Activated CD4-positive, alpha-beta T cell treated with anti-CD3 and anti-CD28 coated beads for 24 hours (primary cell): ENCODE measurements at places on chromosomes 5 and 9.
A peak's percentile ranks its signal among the peaks of the same experiment; 100 is the strongest.

DNA sequence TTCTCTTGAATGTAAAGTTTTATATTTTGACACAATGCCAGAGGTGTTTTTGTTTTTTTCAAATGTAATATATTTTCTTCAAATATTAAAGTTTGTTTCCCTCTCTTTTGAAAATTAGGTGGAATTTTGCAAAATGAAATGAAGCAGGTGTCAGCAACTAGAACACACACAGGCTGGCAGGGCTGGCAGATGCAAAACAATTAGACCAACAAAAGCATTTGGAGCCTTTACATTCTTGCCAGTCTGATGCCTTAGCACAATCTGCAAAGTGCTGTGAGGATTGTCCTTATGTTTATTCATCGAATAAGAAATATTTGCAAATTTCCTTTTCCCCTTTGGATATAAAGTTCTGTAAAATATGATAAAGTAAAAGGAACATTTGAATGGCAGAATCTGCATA lies 1063.9 kb downstream of the CDH9 start:
- DNase-seq, result no peak

DNA sequence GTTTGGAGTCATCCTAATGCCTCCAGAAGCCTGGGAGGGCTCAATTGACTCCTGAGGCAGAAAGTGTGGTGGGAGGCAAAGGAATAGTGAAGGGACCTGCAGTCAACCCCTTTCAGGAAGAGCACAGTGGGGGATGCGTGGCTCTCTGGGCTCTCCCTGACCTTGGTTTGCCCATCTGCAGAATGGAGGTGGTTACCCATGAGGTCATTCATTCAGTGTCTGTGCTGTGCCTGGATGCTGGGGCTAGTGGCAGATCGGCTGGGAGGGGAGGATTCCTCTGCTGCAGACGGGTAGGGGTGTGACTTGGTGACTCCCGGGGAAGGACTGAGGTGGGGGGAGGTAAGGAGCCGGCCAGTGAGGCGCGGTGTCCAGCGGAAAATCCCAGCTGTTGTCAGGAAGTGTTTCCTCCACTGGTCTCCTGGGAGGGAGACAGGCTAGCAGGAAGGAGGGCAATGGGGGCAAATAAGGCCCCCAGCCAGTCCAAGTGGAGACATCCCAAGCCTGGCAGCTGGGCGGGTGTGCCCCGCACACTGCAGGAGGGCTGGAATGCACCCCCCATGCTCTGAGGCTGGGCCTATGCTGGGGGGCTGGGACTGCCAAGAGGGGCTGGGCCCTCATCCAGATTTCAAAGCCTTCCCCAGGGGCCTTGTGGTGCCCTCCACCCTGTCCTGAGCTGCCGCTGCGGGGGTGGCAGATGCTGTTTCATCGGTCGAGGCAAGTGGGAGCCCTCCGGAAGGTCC lies 10.9 kb downstream of the CXXC5 start:
- no peak for DNase-seq

DNA sequence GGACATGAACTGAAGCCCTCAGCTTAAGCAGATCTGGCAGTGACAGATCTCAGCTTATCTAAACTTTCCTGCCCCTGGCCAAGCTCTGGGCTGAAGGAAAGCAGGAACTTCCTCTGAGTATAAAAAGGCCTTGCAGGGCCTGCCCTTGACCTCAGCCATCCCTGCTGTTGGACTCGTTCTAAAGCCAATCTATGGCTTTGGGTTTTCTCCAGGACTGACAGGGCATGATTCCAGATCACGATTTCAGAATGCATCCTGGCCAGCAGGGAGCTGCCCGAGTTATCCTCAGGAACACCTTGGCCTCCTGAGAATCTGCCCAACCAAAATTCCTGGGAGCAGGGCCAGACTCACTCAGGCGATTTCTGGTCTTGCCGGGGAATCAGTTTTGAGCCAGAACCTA lies 502.7 kb downstream of the TLE4 start:
- DNase-seq, result no peak

DNA sequence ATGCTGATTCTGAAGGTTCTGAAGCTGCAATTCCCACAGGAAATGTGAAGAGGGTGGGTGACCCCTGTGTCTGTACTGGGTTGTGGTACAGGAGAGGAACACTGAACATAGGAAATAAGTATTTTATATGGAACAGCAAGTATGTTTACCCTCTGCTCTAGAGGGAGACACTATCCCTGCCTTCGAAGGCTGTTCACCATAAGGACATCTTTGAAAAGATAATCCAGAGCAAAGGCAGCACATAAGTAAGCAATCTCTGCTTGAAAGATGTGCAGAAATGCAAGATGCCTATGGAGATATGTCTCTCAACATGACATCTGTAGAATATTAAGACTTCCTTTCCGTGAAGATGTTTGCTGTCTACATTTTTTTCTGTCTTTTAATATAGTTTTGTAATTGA lies 184.4 kb upstream of the EFNA5 start:
- no peak for DNase-seq

GRCh38 chr5:177553671-177554429 lies 513 bp downstream of the FAM193B start:
- peak; percentile 22 for DNase-seq

- DNase-seq, result no peak
Measured at GRCh38 chr9:130459941-130460669, 15.3 kb downstream of the ASS1 start.

GRCh38 chr5:105501315-105501714 lies 1938.7 kb upstream of the NUDT12 start:
- no peak for DNase-seq

GRCh38 chr9:92664394-92665152 lies 5.4 kb downstream of the IPPK start:
- no peak for DNase-seq

- DNase-seq, result no peak
Measured at GRCh38 chr9:672851-673250, 168.6 kb upstream of the DMRT1 start.

DNA sequence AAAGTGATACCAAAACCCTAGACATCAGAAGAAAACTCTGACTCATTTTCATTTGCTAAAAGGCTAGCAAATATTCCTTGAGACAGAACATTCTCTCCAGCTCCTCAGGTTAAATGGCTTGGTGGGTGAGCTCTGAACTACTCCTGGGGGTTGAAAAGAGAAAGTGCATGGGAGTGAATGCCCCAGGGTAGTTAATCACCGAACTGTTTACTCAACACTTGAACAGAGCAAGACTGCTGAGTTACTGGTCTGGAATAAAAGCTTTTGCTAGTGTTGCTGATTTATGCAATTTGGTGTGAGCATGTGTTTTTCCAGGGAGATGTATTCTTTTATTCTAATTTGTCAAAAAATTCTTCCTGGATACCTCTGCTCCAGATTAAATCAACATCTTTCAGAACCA lies 88.3 kb upstream of the PRDM9 start:
- DNase-seq, result no peak

GRCh38 chr9:93635186-93636107 lies 59.1 kb downstream of the PHF2 start:
- DNase-seq, result no peak

GRCh38 chr9:136629879-136630661 lies 32.6 kb upstream of the EGFL7 start:
- peak; percentile 33 for DNase-seq

- no peak for DNase-seq
Measured at GRCh38 chr5:43110606-43111170, 10.0 kb upstream of the ZNF131 start.

- peak; percentile 72 for DNase-seq
Measured at GRCh38 chr9:112348257-112349007, 15.0 kb upstream of the PTBP3 start.

GRCh38 chr5:181204113-181204825 lies 727 bp downstream of the TRIM7 start:
- no peak for DNase-seq

DNA sequence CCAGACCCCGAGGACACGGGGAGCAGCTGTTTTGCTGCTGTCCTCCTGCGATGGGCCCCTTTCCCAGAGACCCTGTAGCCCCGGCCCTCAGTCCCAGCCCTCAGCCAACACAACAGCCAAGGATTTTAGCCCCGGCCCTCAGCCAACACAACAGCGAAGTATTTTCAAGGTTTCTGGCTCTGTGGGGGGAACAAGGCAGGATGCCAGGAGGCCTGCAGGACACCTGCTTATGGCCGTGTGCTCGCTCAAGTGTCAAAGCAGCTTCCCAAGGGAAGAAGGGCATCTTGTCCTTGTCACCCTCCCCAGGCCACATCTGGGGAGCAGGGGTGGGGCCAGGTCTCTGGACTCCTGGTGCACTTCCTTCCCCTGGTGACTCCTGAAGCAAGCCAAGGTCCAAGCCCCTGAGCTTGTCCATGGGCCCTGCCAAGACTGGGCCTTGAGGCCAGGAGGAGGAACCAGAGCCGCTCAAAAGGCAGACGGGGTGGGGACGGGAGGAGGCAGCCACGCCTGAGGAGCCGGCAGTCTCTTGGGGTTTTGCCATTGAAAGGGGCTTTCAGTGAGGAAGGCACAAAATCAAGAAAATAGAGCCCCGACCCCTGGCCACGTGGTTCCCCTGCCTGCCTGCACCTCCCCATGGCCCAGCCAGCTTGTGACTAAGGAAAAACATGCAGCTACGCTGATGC lies 10.8 kb downstream of the KCNT1 start:
- no peak for DNase-seq

- DNase-seq, result no peak
Measured at GRCh38 chr5:104344809-104345208, 782.2 kb upstream of the NUDT12 start.

- DNase-seq, result no peak
Measured at GRCh38 chr5:137778772-137779564, 24.8 kb upstream of the HNRNPA0 start.

- no peak for DNase-seq
Measured at GRCh38 chr5:96324708-96325107, 108.3 kb downstream of the PCSK1 start.

DNA sequence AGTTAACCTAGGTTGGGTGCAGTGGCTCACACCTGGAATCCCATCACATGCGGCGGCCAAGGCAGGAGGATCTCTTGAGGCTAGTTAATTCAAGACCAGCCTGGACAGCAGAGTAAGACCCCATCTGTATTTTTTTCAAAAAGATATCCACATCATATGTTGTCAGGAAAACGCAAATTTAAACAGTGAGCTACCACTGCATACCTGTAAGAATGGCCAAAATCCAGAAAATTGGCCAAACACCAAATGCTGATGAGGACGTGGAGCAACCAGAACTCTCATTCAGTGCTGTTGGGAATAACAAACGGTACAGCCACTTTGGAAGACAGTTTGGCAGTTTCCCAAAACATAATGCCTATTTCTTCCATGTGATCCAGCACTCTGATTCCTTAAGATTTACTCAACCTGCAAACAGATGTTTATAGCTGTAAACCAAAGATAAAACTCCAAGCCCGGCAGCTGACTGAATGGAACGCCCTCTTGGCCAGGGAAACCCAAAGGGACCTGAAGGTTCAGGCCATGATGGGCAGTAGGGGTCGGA lies 12.4 kb downstream of the CEL start:
- DNase-seq, result no peak

- DNase-seq, result no peak
Measured at GRCh38 chr5:142571371-142571770, 114.5 kb downstream of the FGF1 start.

- no peak for DNase-seq
Measured at GRCh38 chr9:35254984-35255857, 93.4 kb downstream of the UNC13B start.

DNA sequence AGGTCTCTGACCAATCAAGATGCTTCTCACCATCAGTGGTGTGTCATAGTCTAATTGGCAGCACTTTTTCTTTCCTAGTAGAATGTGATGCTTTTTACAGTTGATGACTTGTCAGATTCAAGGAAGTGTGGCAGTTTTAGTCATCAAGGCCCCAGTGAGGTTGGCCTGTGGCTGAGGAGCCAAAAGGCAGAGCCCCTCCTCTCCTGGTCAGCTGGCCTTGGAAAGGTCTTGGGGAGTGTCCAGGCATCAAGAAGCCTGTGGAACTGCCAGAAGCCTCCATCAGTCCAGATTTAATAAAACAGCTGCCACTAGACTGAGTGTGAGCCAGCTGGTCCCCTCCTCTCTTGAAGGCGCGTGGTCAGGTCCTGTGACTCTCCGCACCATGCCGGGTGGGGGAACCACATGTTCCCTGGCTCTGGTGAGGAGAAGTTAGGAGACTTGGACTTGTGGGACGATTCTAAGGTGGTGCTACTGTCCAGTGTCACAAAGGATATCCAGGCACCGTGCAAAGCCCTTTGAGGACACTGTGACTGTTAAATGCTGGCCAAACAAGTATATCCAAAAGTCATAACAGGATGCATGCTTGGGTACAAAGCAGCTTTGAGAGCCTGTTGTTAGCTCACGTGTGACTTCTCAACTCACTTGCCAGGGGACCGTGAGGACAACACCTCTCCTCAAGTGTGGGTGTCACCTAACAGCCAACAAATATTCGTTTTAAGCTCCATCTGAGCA lies 6.1 kb upstream of the ANGPTL2 start:
- no peak for DNase-seq

GRCh38 chr5:137496919-137497318 lies 2.2 kb downstream of the SPOCK1 start:
- no peak for DNase-seq

DNA sequence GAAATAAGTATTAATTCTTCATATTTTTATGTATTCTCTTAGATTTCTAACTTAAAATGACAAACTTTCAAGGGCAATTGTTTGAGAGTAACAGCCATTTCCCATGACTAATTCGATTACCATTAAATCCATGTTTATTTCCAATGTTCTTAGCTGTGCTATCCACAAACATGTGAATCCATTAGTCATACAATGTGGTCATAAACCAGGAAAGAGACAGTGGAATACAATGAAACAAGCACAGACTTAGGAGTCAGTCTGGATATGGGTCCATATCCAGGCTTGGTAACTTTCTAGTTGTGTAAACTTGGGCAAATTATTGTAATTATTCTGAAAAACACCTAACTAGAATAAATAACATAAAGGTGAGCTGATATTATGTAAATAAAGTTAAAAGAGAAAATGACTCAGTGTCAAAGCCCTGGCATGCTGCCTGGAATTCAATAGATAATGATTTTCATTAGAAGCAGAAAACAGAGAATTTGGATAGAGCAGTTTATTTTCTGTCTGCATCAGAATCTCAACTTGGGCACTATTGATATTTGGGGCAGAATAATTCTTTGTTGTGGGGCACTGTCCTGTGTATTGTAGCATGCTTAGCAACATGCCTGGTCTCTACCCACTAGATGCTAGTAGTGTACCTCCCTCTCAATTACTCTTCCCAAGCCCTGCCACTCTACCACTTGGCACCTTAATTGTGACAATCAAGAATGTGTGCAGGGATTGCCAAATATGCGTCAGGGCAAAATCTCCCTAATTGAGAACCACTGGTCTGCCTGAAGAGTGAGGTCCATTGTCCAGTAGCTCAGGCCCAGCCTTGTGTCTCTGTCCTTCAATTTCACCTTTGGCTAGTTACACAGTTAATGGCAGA lies 44.7 kb upstream of the SLC27A6 start:
- DNase-seq, result no peak

DNA sequence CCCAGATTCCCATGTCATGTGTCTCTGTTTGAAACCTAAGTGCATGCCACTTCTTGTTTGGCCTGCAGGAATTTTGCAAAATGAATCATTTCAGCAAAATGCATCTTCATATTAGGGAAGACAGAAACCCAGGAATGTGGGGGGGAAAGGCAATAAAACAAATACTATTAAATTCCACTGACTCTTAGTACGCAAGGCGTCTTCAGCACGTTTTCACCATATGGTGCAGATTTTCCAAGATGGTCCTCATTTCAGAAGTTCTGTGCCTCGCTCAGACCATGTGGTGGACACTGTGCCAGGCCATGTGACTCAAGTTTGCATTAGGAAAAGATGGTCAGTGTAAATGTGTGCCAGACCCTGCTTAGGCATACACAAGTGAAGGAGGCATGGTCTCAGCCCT lies 184.0 kb downstream of the ACTL7B start:
- no peak for DNase-seq

GRCh38 chr9:132511191-132511999 lies 71.0 kb upstream of the BARHL1 start:
- no peak for DNase-seq
